ENCODE measurements at places on chromosomes 1 and 21. TPM values are rescaled to one million over a fixed set of nuclear protein-coding genes. Genes with fewer than 3 reads are reported as not detected.

The CLEC20A gene
- total RNA-seq = not detected

The PRKAA2 gene
- not detected for total RNA-seq

- no peak overlapping the region for H3K27ac ChIP-seq
- peaks cover 2% of the 10 kb centered on the region for H3K36me3 ChIP-seq
- DNase-seq = no peak
- H3K4me1 ChIP-seq = no peaks in the 10 kb centered on the region
Measured at GRCh38 chr21:15560383-15561056, 169.3 kb upstream of the USP25 start.

DNA sequence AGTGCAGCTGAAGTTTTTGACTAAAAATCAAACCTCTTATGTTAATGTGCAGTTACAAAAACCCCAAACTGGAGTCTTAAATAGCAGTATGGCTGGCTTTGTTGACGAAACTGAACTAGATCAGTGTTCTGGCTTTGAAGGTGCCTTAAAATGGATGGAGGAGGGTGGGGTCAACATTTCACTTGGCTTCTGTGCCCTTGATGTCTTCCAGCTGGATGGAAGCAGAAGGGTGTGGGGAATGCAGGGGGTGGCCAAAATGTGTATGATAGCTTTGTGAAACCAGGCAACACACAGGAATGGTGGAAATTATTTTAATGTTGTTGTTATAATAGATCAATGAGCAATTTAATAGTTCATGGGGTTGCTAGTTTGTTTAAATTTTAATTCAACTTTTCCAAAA, 96.8 kb upstream of the C1orf105 start:
- no peak overlapping the region for H3K27ac ChIP-seq
- H3K4me1 ChIP-seq = no peaks in the 10 kb centered on the region
- DNase-seq = no peak

DNA sequence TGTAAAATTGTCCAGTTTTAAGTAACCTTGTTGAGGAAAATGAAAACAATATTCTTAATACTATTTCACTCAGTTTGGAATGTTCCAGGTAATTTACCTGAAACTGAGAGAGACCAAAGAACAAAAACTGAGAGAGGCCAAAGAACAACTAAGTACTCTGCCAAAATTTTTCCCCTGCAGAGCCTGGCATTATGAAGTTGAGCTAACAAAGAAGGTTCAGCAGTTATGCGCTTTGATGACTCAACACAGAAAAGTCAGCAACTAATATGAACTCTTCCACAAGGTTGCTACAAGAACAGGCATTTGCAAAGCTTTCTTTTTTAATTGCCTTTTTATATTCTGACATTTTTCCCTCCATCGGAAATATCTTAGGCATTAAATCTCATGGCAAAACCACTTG, 270.9 kb downstream of the CHRM3 start:
- no peak overlapping the region for H3K4me3 ChIP-seq
- H3K27ac ChIP-seq = no peak overlapping the region

All from T-helper 17 cell (primary cell).